ENCODE measurements at places on chromosomes 2 and 18.

- no peak for DNase-seq
Observed at GRCh38 chr2:150424406-150424805, 63.1 kb downstream of the RND3 start.

DNA sequence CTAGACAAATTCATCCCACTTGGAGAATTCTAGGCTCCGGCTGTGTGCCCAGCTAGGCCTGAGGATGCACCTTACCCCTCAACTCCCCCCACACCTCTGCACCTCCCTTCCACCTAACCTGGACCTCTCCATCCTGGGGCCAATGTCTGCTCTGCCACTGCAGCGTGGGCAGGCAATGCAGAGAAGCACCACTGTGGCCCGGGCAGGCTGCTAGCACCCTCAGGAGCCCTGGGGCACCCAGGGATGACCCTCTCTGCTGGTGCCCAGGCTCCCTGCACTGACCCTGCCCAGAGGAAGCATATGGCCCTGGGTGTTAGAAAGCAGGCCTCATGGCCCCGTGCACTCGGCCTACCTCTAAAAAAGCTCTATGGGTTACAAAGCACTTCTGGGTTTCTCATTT is 49.6 kb downstream of the ADCY3 start:
- no peak for DNase-seq

DNA sequence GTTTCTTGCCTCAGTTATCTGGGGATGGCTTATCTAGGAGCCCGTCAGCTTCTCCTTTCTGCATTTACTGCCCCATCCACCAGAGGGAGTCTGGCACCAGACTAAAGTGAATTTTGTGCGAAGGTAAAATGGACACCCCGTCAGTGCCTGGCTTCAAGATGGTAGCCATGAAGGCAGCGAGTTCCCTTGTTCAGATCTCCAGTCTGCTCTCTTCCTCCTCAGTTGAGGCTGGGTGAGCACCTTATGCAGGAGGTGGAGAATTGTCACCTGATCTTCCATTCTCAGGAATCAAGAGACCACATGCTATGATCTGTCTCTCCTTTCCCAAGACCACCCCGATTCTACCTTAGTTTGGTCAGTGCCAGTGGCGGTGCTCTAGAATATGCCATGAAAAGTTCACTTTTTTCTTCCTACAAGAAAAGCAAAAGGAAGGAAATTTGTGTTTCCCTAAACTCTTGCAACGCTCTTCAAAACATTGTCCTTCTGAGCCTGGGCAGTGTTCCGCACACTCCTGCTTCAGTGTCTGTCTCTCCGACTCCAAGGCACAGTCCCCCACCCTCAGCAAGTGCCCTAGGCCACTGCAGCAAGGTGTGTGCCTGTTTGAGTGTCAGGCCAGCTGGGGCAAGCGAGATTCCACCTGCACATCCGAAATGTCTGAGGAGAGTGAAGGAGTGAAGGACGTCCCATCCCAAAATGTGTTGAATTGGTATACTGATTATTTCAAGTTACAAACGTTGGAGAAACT is 168.6 kb downstream of the SS18 start:
- DNase-seq: peak; percentile 71

DNA sequence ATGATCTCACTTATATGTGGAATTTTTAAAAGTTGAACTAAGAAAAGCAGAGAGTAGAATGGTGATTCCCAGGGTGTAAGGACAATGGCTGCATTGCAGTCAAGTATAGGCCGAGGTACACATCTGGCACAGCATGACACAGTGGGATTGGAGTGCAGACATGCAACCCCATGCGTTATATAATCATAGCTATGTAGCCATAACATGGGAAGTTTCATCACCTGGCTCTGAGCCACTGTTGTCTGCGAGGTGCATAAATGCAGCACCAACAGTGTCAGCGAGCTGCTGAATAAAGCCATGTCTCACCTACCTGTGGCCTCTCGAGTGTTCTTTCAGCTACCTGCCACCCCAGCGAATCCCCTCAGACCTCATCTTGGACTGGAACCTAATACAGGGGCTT is 61.7 kb downstream of the CDC42EP3 start:
- no peak for DNase-seq

DNA sequence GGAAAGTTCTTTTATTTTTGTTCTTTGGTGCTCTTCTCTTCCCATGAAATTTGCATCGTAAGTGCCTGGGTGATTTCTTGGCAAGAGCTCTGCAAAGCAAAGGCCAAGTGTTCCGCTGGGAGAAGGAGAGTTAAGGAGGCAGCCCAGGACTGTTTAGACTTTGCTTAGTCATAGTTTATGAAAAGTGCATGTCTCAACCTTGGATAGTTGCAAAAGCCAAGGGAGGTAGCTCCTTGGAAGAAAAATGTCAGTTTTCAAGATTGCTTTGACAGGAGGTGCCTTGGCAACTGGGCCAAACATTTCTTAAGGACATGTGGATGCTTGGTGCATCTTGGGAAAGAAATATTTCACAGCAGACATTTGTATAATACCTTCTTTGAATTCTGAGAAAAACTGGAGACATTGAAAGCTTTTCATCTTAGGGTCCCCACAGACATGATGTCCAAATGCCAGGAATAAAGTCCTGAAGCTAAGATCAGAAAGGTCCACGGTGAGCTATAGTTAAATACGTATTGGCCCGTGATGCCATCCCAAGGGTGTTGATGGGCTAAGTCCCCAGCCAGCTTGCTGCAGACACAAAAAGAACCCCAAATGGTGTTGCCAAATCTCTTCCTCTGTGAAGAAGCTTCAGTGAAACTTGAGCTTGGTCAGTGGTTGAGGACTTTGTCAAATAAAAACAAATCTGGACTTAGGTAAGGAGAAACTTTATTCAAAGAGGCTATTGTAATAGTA is 96.3 kb upstream of the THUMPD2 start:
- no peak for DNase-seq

DNA sequence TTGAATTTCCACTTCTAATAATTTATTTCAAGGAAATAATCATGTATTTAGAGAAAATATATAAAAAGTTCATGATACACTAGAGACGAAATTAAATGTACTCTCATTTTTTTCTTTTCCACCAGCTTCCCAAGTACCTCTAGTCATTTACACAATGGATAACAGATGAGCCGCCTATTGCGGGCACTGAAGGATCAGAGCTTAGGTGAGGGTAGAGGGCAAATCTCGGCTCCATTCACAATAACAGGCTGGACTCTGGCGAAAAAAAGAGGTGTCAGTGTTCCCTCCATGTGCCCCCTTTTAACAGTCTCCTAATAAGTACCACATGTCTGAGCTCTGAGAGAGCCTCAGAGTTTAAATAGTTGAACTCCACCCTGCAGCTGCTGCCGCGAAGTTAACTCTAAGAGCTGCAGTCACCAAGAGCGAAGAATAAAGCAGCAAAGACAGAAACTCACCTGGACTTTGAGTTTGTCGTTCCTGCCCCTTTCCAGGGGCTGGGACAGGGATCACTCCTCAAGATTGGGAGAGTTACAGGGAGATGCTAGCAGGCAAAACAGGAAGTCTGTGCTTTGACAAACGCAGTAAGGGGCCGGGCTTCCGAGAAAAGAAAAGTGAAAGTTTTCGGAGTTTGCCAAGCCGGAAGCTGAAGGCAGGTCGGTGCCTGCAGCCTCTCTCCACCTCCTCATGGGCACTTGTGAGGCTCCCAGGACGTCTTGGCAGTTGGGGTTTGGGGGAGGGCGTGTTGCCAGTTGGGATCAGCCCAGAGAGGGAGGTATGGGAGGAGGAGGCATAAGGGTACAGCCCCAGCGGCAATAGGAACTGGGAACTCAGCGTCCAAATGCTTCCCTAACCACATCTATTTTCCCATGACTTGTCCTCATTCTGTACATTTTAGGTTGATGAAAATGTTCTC is at the start of gene SP110:
Gene SP110 (minus strand): TSS at position 566 of the 913 bp plus-strand sequence. CDS start 3,057 bp downstream, outside the sequence.
- peak; percentile 62 for DNase-seq

DNA sequence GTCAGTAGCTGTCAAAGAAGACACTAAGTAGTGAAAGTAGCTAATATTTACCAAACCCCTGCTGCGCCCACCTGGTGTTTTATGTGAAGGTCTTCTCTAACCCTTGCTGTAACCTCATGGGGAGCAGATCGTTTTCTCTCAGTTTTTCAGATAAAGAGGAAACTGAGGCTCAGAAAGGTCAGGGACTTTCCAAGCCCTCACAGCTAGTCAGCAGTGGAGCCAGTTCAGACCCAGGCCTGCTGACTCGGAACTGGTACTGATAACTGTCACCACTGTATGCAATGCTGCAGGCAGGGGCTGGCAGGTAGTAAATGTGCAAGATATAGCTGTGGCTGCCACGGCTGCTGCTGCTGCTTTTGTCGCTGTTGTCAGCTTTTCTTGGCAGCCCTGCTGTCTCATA is 69.1 kb downstream of the LRRFIP1 start:
- no peak for DNase-seq

GRCh38 chr2:12587729-12588522 is 128.8 kb upstream of the TRIB2 start:
- DNase-seq: no peak

- no peak for DNase-seq
Observed at GRCh38 chr2:207286106-207286505, 120.4 kb upstream of the KLF7 start.

- DNase-seq: no peak
Observed at GRCh38 chr18:69737851-69738250, 209.8 kb downstream of the CD226 start.

GRCh38 chr18:2985628-2986027 is 27.3 kb downstream of the LPIN2 start:
- no peak for DNase-seq

- no peak for DNase-seq
Observed at GRCh38 chr2:86249579-86250391, 50.5 kb downstream of the MRPL35 start.

DNA sequence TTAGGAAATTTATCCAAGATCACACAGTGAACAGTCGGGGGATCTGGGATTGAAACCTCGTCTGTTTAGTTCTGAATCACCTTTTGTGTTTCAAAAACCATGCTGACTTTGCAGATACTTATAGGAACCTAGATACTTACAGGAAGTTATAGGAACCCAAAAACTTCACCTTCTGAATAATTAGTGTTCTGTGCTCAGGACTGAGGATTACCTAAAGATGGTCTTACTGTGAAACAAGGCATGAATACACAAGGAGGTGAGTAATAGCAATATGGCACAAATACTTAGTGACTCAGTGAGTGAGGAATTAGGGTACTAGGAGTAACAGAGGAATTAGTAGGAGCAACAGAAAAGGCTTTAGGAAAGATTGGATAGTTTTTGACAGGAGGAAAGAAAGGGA is 145.5 kb downstream of the LRATD1 start:
- DNase-seq: no peak

DNA sequence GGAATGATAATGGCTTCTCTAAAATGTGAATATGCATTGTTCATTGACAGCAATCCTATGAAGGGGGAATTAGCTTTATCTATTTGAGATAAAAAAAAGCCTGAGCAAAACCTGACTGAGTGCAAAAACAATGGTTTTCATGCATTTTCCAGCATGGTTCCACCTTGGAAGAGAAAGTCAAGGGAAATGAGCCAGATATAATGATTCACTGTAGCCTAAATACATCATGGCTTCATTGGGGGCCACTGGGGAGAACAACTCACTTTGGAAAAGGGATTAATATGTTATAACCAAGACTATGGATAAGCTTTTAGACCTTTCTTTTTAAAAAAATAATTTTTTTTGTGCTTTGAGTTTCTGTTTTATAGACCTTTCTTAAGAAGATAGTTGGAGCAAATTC is 679.7 kb downstream of the NYAP2 start:
- DNase-seq: no peak
